ENCODE measurements at places on chromosomes 12 and 14. TPM values are rescaled to one million over a fixed set of nuclear protein-coding genes. Genes with fewer than 3 reads are reported as not detected.

DNA sequence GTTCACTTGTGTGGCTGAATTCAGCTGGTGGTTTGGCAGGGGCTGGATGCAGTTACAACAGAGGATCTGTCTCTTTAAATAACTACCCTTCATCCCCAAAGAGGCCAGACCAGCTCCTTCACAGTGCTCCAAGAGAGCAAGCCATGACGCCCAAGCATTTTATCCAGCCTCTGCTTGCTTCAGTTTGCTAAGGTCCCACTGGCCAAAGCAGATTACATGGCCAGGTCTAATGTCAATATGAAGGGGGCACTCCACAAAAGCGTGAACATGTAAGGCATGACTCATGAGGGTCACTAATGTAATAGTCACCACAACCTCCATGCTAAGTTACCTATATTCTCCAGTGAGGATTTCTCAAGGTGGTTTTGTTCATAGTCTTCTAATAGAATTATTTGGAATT lies 62.9 kb downstream of the MARK3 start:
- DNase-seq = no peak

GRCh38 chr12:133190176-133190575 lies 8.9 kb downstream of the ZNF268 start:
- DNase-seq = no peak

The CLEC2B gene
- not detected for total RNA-seq

DNA sequence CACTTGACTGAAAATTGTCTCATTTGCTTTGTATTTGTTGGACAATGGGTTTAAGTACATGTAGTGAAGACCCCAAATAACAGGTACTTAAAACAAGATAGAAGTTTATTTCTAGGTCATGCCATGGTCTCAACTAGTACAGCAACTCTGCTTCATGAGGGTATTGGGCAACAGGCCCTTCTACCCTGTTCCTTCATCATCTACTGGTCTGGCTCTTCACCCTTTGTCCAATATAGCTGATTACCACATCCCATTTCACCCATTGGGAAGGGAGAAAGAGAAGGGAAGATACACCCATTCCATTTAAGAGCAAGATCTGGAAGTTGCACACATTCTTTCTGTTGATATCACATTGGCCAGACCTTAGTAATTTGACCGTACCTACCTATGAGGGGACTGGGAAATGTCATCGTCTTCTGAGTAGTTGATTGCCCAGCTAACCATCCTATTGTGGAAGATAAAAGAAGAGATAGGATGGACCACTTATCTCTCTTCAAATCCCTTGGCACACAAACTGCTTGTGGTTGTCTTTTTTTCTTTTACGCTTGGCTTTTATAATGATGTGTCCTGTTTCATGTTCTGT lies 104.6 kb downstream of the DIP2B start:
- no peak for DNase-seq

DNA sequence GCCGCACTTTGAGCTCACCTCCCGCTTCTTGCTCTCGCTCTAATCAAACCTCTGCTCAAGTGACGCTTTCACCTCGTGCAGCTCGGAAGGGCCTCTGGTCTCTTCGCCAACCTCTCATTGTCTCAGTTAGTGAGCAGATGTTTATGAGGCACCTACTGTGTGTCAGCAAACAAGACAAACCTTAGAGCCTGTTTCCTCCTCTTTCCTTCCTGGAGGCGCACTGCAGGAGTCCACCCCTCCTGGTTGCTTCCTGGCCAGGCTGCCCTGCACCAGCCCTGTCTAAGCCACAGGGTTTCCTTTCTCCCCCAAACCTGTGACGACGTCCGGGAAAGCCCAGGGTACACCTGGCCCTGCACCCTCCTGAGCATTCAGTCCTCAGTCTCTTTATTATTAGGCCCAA lies 84.2 kb downstream of the PHETA1 start:
- no peak for DNase-seq

Data from H9 (cell line).